Endodermal cell (in vitro differentiated cells): ENCODE measurements at places on chromosomes 5 and 9. TPM values are rescaled to one million over a fixed set of nuclear protein-coding genes. Genes with fewer than 3 reads are reported as not detected.

PCDHA1 gene
- 0.18 to 0.26 TPM (median 0.19 TPM) in 3 replicates for total RNA-seq

CD72 gene
- 2.4 and 3.3 TPM in 2 replicates for total RNA-seq

TAF11L5 gene
- total RNA-seq = not detected in 2 replicates

ZFP2 gene
- total RNA-seq = 0.47 to 2.0 TPM (median 1.8 TPM) in 3 replicates

CCIN gene
- 0.23 to 0.90 TPM (median 0.35 TPM) in 3 replicates for total RNA-seq

DNA sequence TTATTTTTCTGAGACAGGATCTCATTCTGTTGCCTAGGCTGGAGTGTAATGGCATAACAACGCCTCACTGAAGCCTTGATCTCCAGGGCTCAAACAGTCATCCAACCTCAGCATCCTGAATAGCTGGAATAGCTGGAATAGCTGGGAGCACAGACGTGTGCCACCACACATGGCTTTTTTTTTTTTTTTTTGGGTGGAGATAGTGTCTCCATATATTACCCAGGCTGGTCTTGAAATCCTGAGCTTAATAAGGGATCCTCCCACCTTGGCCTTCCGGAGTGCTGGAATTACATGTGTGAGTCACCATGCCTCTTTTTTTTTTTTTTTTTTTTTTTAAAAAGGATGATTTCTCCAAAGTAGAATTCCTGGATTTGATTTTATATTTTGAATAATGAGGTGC, 60.7 kb downstream of the NSD1 start:
- H3K27me3 ChIP-seq = no peaks in the 10 kb centered on the region
- H3K4me1 ChIP-seq = no peaks in the 10 kb centered on the region
- peaks cover 76% of the 10 kb centered on the region for H3K36me3 ChIP-seq
- DNase-seq = no peak
- H3K27ac ChIP-seq = no peak overlapping the region

GRCh38 chr5:133687212-133688061, 75.1 kb upstream of the FSTL4 start:
- H3K36me3 ChIP-seq = no peaks in the 10 kb centered on the region
- H3K4me1 ChIP-seq = peaks cover 10% of the 10 kb centered on the region
- no peaks in the 10 kb centered on the region for H3K27me3 ChIP-seq
- H3K4me3 ChIP-seq = peak overlapping the region; percentile 18
- H3K27ac ChIP-seq = no peak overlapping the region

DNA sequence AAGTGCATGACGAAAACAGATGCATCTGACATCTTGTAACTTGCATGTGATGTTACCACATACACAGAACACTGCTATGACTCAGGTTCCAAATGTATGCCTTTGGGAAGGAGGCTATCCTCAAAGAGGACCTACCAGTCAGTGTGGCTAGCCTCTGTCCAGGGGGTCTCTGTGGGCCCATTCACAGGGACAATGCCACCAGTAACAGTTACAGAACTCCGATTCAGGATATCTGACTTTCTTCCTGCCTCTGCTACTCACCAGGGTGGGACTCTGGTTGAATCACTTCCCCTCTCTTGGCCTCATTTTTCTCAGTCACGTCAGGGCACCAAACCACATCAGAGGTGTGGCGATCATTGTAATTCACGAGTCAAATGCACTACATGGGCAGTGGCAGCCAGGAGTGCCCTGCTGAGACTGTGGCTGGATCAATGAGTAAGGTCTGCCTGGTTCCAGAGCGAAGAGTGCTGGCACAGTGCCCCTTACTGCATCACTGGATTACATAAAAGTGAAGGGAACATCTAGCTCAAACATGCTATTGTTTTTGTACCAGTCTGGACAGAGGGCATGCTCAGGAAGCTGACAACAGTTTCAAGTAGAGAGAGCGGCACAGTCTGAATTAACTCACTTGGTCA, 13.2 kb downstream of the ATOX1 start:
- H3K4me1 ChIP-seq = peaks cover 4% of the 10 kb centered on the region
- H3K36me3 ChIP-seq = peaks cover 20% of the 10 kb centered on the region
- no peak overlapping the region for H3K27ac ChIP-seq
- H3K4me3 ChIP-seq = no peak overlapping the region
- H3K27me3 ChIP-seq = no peaks in the 10 kb centered on the region
- DNase-seq = no peak

DNA sequence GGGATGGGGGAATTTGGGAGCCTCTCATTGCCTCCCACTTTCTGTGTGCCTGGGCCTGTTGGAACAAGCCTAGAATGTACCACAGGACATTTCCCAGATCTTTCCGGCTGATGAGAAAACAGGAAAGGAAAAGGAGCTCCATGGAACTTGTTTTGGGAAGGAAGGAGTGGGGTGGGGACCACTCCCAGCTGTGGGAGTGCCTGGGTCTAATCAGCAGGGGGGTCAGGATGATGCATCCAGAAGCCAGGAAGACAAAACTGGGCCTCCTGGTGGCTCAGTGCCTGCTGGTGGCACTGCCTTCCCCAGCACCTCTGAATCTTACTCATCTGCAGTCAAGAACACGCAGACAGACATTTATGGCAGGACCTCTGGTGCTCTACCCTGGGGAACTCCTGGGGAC, 2.8 kb downstream of the SMIM33 start:
- no peaks in the 10 kb centered on the region for H3K36me3 ChIP-seq
- H3K27ac ChIP-seq = peak overlapping the region; percentile 40
- H3K27me3 ChIP-seq = no peaks in the 10 kb centered on the region
- DNase-seq = peak; percentile 56

GRCh38 chr9:90787771-90788460, 13.7 kb upstream of the SYK start:
- no peak overlapping the region for H3K27ac ChIP-seq
- H3K4me3 ChIP-seq = no peak overlapping the region
- no peaks in the 10 kb centered on the region for H3K27me3 ChIP-seq

DNA sequence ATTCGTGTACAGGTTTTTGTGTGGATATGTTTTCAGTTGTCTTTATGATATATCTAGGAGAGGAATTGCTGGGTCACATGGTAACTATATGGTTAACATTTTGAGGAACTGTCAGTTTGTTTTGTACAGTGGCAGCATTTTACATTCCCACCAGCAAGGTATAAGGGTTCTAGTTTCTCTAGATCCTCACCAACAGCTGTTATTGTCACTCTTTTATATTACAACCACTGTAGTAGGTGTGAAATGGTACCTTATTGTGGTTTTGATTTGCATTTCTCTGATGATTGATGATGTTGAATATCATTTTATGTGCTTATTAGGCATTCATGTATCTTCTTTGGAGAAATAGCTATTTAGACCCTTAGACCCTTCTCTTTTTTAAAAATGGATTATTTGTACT, 82.9 kb downstream of the CCDC171 start:
- H3K27me3 ChIP-seq = no peaks in the 10 kb centered on the region
- no peaks in the 10 kb centered on the region for H3K36me3 ChIP-seq
- no peak overlapping the region for H3K27ac ChIP-seq
- H3K4me1 ChIP-seq = no peaks in the 10 kb centered on the region
- H3K4me3 ChIP-seq = no peak overlapping the region

- H3K4me1 ChIP-seq = no peaks in the 10 kb centered on the region
- H3K4me3 ChIP-seq = no peak overlapping the region
- no peaks in the 10 kb centered on the region for H3K27me3 ChIP-seq
- no peak overlapping the region for H3K27ac ChIP-seq
- no peaks in the 10 kb centered on the region for H3K36me3 ChIP-seq
- no peak for DNase-seq
Measured at GRCh38 chr5:102531506-102531905, 32.7 kb upstream of the SLCO6A1 start.

DNA sequence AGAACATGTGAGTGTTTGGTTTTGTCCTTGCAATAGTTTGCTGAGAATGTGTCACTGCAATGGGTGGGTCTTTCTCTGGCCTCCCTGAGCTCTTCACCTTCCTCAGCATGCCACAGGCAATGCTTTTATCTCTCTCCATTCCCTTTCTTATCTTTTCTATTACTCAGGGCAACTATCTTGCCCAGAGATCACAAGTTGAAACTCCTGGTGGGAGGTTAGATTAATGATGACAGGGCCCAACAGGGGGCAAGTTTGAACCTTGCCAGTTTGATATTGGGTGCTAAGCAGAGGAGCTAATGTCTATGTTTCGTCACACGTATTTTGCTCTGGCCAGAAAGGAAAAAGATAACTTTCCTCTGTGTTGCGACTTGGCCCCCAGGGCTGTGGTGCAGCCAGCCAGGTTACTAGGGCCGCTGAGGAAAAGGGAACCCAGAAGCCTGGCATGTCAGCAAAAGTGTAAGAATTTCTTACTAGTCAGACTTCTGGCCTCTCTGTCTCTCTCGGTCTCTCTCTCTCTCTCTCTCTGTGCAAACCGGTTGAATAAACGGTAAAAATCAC, 299.3 kb upstream of the POU5F2 start:
- H3K27me3 ChIP-seq = no peaks in the 10 kb centered on the region
- DNase-seq = peak; percentile 70
- peak overlapping the region; percentile 40 for H3K27ac ChIP-seq
- H3K4me1 ChIP-seq = peaks cover 4% of the 10 kb centered on the region

- no peak for DNase-seq
- H3K4me1 ChIP-seq = no peaks in the 10 kb centered on the region
- H3K36me3 ChIP-seq = no peaks in the 10 kb centered on the region
- H3K27me3 ChIP-seq = peaks cover 29% of the 10 kb centered on the region
- no peak overlapping the region for H3K27ac ChIP-seq
Measured at GRCh38 chr5:137393196-137393993, 105.7 kb downstream of the SPOCK1 start.

GRCh38 chr9:14935964-14936363, 25.7 kb upstream of the FREM1 start:
- H3K27ac ChIP-seq = peak overlapping the region; percentile 95
- H3K4me1 ChIP-seq = no peaks in the 10 kb centered on the region
- H3K36me3 ChIP-seq = no peaks in the 10 kb centered on the region
- no peak overlapping the region for H3K4me3 ChIP-seq
- no peaks in the 10 kb centered on the region for H3K27me3 ChIP-seq

DNA sequence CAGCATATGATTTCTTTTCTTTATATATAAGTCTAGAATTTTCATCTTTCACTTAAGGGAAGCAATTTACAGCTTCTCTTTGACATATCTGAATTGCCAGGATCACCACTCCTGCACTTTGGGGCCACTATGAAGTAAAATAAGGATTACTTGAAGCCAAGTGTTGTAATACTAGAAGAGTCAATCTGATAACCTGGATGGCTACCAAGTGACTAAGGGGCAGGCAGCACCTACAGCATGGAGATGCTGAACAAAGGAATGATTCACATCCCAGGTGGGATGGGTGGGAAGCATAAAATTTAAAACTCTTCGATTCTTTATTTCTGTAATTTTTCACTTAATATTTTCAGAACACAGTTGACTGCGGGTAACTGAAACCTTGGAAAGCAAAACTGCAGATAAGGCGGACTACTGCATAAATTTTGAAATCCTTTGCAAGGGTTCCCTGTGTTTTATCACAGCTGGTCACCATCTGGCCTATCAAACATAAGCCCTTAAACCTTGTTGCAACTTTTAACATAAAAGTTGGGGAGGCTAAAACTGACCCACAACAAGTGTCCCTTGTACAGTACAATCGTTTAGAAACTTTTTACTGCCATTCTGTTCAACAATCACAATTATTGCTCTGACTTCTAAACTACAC, 31.2 kb downstream of the NR3C1 start:
- peaks cover 5% of the 10 kb centered on the region for H3K36me3 ChIP-seq
- DNase-seq = no peak
- no peak overlapping the region for H3K27ac ChIP-seq
- no peak overlapping the region for H3K4me3 ChIP-seq
- H3K27me3 ChIP-seq = no peaks in the 10 kb centered on the region
- H3K4me1 ChIP-seq = no peaks in the 10 kb centered on the region

GRCh38 chr5:72377910-72378638, 57.9 kb downstream of the PTCD2 start:
- peaks cover 10% of the 10 kb centered on the region for H3K4me1 ChIP-seq
- no peak for DNase-seq
- no peaks in the 10 kb centered on the region for H3K36me3 ChIP-seq
- no peaks in the 10 kb centered on the region for H3K27me3 ChIP-seq
- H3K4me3 ChIP-seq = no peak overlapping the region
- H3K27ac ChIP-seq = no peak overlapping the region

DNA sequence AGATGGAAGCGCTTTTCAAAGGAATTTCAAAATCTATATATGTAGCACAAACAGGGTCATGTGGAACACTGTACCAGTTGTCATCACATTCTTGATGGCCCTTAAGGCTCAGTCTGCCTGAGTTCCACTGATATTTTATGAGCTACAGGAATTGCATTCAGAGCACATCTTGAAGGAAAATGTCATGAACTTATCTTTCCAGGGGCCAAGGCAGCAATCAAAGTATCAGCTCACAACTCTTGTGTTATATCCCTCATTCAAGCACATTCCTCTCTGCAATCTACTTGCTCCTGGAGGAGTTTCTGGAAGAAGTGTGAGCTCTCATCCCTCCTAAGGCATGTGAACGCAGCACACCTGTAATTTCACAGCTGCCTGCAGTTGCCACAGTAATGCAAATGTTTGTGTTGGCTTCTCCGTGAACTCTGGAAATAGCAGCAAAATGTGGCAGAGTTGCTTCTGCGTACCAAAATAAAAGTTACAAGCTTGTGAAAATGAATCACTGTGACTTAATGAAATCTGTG, 89.7 kb upstream of the EQTN start:
- no peaks in the 10 kb centered on the region for H3K27me3 ChIP-seq
- DNase-seq = no peak
- no peaks in the 10 kb centered on the region for H3K36me3 ChIP-seq
- no peak overlapping the region for H3K27ac ChIP-seq

DNA sequence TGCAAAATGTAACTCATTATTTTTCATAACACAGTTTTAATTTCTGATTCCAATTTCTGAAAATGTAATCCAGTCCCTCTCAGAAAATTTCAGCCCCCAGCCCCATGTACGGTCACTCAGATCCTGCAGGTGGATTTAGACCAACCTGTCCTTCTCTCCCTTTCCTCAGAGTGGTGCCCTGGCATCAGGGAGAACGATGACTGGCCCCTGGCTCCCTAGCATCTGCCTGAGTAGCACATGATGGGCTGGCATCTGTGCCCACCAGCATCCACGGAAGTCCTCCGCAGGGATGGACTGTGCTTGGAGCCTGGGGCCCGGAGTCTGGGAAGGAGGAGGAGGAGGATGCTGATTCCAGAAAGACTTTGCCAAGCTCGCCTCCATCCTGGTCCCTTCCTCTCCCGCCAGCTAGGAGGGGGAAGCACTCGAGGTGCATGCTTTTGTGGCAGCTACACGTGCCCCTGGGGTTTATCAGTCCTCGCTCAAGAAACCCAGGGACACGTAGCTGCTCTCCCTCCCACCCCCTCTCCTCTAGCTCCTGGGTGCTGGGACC, 54.4 kb upstream of the RUFY1 start:
- H3K27me3 ChIP-seq = no peaks in the 10 kb centered on the region
- H3K4me3 ChIP-seq = no peak overlapping the region
- no peak for DNase-seq
- H3K36me3 ChIP-seq = no peaks in the 10 kb centered on the region

DNA sequence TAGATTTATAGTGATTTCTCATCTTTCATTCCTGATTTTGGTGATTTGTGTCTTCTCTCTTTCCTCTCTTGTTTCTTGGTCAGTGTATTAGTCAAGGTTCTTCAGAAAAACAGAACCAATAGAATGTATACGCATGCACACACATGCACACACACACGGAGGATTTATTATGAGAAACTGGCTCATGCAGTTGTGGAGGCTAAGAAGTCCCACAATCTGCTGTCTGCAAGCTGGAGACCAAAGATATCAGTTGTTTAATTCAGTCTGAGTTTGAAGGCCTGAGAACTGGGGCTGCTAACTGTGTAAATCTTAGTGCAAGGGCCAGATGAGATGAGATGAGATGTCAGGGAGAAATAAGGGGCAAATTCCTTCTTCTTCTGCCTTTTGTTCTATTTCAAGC, 5.7 kb upstream of the RPS23 start:
- H3K36me3 ChIP-seq = no peaks in the 10 kb centered on the region
- H3K4me3 ChIP-seq = no peak overlapping the region
- DNase-seq = no peak
- H3K27me3 ChIP-seq = no peaks in the 10 kb centered on the region
- H3K4me1 ChIP-seq = no peaks in the 10 kb centered on the region
